ENCODE measurements at places on chromosomes 6 and 20.

GRCh38 chr6:145139140-145139850 is 596.0 kb downstream of the EPM2A start:
- peak; percentile 63 for DNase-seq

- no peak for DNase-seq
Measured at GRCh38 chr6:39114388-39114703, 640 bp downstream of the SAYSD1 start.

GRCh38 chr6:135209803-135210202 is 28.7 kb downstream of the MYB start:
- DNase-seq, result peak; percentile 83

- no peak for DNase-seq
Measured at GRCh38 chr6:154117485-154117884, 78.4 kb downstream of the OPRM1 start.

- DNase-seq, result peak; percentile 35
Measured at GRCh38 chr20:38447931-38448675, 13.0 kb upstream of the SNHG17 start.

DNA sequence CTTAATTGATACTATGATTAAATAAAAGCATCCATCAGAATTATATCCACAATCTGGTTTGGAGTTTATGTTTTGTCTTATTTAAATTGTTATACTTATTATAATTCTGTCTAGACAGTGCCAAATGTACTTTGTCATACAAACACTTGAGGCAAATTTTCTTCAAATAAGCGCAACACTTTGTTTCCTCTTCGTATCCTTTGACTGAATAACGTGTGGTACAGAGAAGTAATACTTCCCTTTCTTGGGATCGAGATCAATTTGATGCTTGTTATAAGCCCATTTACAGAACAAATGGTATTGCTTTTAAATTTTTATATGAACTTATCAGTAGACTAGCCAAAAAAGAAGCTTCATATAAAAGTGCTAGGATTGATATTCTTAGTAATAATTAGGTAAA is 111.0 kb downstream of the ATG5 start:
- DNase-seq, result peak; percentile 47

GRCh38 chr6:29112135-29112534 is 4.3 kb downstream of the OR2J3 start:
- no peak for DNase-seq

DNA sequence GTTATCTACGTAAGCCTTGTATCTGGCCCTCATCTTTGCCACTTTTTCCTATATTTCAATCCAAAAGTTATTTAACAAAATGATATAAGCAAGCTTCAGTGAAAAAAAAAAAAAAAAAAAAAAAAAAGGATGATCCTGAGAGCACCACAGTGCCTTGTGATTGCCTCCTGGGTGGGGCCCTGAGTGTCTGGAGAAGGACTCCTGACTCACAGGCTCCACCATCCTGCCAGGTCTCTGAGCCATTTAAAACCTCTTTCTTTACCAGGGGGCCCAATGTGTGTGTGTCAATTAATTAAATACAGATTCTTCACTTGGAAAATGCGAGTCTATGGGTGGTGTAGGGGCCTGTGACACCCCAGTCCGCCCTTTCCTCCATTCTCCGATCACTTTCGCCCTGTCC is 105.2 kb downstream of the SMOC2 start:
- no peak for DNase-seq

- no peak for DNase-seq
Measured at GRCh38 chr6:26067367-26067766, 19.9 kb upstream of the HFE start.

DNA sequence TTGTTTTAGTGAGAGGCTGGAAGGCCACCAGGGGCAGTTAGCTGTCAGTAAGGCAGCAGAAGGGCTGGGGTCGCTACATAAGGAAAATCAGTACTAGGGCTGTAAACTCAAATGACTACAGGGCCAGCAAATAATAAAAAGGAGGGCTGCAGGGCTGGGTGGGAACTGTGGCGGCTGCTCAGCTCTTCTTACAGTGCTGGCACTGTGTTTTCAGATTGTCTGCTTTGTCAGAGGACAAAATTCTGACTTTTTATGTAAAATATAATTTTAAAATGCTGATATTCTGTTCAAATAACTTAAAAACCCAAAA is 23.2 kb downstream of the HLA-A start:
- DNase-seq, result no peak

DNA sequence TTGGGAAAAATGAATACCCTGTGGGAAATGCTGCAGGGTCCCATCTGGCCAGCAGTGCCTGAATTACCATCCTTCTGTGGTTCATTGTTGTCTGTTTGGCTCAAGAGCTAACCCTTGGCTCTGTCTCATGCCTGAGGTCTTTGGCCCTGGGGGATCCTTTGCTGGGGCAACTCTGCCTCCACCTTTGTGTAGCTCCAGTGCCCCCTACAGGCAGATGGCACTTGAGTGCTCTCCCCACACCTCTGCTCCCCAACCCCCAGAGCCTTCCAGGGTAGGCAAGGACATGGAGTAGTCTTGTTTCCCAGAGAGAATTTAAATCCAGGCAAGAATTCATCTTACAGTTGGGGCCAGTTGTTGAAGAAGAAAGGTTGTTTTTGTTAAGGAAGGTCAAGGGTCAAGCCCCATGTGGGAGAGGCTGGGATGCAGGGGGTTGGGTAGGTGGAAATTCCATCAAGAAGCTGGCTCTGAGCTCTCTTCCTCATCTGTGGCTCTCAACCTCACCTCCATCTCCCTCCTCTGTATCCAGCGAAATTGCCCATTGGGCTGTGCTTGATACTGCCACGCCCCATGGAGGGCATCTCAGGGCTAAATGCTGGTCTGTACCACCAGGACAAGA is 44.2 kb downstream of the ZNF831 start:
- DNase-seq, result peak; percentile 84

DNA sequence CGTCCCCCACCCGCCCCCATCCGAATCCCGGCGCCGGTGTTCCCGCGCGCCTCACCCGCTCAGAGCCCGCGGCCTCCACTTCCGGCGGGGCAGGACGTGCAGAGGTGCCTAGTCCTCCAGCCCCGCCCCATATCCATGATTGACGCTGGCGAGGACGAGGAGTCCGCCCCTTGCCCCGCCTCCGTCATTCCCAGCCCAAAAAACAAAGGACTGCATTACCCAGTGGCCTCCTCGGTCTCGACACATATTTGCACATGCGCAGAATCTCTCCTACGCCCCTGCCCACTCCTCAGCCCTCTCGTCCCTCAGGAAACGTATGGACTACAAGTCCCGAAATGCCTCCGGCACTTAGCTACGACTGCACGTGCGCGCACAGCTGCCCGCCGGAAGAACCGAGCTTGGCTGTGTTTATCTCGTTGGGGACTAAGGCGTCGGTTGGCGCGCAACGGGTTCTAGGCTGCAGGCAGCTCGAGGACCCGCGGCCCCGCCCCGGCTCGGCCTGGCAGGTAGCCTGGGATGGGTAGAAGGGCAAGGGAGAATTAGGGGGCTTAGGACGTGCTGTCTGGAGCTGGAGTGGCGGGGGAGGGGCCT is at the start of the genes KLHDC3 and MEA1:
KLHDC3 (plus strand) TSS at position 407 of the 591 bp plus-strand sequence. CDS start 2,944 bp downstream, outside the sequence.
MEA1 (minus strand) TSS at position 104 of the 591 bp plus-strand sequence. CDS start 133 bp downstream, outside the sequence.
- peak; percentile 99 for DNase-seq

GRCh38 chr20:59662161-59662560 is 57.8 kb downstream of the PHACTR3 start:
- DNase-seq, result no peak

DNA sequence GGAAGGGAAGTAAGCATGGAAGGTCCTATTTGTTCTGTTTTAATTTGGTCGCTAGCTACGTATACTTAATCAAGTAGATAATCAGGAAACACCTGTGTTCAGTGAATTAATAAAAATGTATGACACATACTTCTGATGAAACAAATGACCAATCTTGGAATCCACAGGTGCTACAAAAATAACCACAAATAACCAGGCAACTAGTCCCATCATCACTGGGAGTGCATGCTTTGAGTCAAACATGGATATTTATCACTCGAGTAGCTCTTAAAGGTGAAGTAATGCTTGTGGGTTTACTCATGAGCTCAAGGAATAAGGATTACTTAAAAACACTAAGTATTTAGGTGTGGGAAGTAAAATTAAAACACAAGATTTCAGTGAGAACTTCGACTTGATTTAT is 285.6 kb upstream of the ID4 start:
- DNase-seq, result no peak

DNA sequence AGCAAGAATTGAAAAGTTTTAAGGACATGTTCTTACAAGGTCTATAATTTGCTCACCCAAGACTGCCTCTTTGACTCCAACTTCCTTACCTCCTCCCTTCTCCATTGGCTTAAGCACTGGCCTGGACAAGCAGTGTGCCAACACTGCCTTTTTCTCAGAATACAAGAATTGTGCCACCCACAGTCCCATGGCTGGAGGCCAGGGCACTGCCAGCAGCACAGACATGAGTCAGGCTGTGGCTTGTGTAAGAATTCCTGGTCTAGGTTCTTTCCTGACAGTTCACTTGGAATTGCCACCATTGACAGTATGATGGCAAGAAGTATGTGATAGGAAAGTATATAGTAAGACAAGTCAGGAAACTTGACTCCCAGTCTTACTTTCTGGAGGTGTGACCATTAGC is 202.7 kb upstream of the MARCKS start:
- DNase-seq, result peak; percentile 89

DNA sequence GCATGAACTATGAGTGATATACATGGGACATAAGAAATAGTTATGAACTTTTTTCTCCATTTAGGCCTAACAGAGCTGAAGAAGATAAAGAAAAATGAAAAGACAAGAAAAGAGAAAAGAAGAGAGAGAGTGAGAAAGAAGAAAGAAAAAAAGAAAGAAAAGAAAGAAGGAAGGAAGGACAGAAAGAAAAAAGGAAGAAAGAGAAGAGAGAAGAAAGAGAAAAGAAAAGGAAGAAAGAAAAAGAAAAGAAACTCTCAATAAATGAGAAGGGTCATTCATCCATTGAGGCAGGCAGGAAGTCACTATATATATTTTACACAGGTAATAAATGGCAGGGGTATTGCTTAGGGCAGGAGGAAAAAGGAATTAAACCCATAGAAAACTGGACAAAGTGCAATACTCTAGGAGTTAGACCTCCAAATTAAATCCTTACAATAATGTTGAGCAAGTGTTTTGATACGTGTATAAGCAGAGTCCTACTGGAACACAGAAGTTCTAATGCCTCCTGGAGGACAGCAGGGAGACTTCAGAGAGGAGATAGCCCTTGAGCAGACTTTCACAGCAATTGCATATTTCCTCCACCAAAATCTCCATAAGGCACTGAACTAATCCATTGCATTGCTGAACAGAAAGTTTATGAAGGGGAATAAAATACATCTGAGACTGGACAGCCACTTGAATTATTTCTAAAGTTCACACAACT is 86.4 kb upstream of the TENT5A start:
- DNase-seq, result peak; percentile 29

DNA sequence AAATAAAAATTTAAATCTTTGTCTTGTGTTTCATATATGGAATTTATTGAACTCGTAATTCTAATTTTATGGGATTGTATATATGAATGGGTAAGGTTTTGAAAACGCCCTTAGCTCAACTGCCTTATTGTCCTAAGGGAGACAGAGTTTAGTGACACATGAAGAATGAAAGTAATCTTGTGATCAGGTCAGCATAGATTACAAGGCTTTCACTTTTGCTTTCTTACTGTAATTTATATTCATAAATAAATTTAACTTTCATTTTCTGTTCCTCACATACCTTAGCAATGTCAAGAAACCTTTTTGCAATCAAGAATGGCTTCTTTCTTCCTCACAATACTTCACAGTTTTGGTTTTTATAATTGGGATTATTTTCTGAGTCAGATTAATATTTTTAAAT is 14.4 kb downstream of the KPNA5 start:
- no peak for DNase-seq

DNA sequence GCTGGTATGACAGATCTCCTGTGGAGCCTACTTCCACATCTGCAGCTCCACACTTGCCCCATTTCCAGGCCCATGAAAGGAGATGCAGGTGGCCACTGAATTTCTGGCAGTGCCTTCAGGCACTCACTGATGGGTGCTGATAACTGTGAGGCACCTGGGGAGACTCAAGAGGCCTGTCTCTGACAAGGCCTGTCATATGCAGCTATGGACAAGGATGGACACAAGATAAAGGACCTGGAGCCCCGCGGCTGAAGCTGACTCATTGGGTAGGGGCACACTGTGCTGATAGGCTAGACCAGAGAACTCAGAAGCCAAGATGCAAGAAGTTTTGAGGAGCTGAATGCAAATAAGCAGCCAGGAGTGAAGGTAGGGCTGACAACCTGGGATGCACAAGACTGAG is 81.0 kb upstream of the LRFN2 start:
- DNase-seq, result no peak

DNA sequence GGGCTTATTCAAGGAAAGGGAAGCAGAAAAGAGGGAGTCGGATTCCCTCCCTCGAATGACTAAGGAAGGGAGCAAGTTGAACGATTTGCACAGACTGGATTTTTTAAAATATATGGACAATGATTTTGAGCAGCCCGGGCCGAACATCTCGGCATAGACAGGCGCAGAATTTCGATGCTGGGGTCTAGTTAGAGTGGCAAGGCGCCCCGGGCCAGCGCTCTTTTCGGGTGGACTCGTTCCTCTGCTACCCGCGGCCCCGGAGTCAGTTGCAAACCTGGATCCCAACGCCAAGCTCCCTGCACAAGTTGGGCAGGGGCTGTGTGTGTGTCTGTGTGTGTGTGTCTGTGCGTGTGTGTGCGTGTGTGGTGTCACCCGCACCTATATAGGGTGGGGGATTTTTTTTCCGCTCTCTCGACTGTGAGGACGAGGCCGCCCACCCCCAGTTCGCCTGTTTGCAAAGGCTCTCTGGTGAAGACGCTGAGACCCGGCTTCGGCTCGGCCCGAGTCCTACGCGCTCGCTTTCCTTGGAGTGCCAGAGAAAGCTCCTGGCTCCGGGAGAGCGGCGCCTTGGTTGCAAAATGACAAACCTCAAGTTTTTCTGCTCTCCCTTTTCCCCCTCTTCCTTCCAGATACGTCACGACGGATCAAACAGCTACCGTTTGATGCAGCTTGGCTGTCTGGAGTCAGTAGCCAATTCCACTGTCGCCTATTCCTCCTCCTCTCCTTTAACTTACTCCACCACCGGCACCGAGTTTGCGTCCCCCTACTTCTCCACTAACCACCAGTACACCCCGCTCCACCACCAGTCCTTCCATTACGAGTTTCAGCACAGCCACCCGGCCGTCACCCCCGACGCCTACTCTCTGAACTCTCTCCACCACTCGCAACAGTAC is 1.4 kb downstream of the TFAP2D start:
- no peak for DNase-seq

DNA sequence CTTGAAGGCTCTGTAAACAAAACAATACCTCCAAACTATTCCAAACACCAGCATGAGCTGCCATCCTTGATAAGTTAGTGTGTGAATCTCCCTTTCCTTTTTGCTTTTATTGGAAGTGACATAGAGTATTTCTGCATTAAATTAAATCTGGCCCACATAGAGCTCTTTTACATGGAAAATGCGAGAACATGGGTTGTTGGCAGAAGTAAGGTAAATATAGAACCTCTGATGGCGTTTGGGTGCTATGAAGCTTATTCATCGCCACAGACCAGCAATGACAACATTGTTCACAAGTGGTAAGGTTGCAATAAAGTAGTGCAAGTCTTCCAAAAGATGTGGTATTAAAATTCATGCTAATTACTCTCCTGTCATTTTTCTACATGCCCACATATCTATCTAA is 445.8 kb upstream of the JAG1 start:
- no peak for DNase-seq

- DNase-seq, result no peak
Measured at GRCh38 chr6:145540741-145541140, 194.6 kb downstream of the EPM2A start.

- no peak for DNase-seq
Measured at GRCh38 chr20:25339608-25340007, 51.0 kb downstream of the ABHD12 start.

Data from suppressor macrophage (primary cell).